WTC11 (cell line): ENCODE measurements at places on chromosomes 11 and 22. TPM values are rescaled to one million over a fixed set of nuclear protein-coding genes. Genes with fewer than 3 reads are reported as not detected.

The DCUN1D5 gene
- total RNA-seq, result 75.6 to 98.2 TPM (median 75.9 TPM) in 3 replicates

The GATD1 gene
- 81.9 to 87.6 TPM (median 87.5 TPM) in 3 replicates for total RNA-seq

The MED19 gene
- total RNA-seq, result 18.0 to 19.9 TPM (median 19.1 TPM) in 3 replicates

The NRXN2 gene
- 8.0 to 10.4 TPM (median 8.6 TPM) in 3 replicates for total RNA-seq

The CHADL gene
- 1.2 to 1.7 TPM (median 1.5 TPM) in 3 replicates for total RNA-seq

The TH gene
- total RNA-seq, result 0.16 TPM in 1 of 3 replicates, not detected in the others

The FAM76B gene
- 30.0 to 32.0 TPM (median 30.0 TPM) in 3 replicates for total RNA-seq

The OR8G1 gene
- total RNA-seq, result not detected in 3 replicates

The FZD4 gene
- total RNA-seq, result 7.7 to 9.8 TPM (median 9.2 TPM) in 3 replicates

DNA sequence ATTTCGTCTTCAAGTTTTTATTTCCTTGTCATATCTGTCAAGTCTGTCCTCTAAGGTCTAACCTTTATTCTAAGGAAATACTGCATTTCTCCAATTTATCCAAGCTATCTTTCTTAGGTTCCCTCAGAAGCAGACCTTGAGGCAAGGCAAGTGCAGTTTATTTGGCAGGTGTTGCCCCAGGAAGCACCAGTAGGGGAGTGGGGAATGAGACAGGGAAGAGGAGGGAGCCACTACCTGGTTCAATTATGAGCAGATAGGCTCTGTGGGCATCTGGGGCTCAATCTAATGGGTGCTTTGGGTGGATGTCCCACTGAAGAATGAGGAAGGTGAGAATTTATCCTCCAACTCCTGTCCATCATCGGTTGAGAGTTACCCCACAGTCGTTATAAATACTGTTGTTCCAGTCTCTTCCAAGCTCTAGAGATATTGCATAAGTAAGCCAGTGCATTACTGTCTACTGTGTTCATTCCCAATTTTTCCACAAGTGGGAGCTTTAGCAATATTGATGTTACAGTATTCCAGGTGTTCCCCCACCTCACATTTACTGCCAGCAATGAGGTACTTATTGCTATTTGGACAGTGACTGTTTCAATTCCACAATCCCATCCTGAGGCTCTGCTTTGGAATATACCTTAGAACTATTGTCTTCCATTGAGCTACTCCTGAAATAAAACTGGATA, 154.9 kb upstream of the CEP126 start:
- no peak overlapping the region for H3K4me3 ChIP-seq
- H3K36me3 ChIP-seq, result peaks cover 4% of the 10 kb centered on the region; the same call in 1 of the 2 replicates
- H3K27me3 ChIP-seq, result no peaks in the 10 kb centered on the region

DNA sequence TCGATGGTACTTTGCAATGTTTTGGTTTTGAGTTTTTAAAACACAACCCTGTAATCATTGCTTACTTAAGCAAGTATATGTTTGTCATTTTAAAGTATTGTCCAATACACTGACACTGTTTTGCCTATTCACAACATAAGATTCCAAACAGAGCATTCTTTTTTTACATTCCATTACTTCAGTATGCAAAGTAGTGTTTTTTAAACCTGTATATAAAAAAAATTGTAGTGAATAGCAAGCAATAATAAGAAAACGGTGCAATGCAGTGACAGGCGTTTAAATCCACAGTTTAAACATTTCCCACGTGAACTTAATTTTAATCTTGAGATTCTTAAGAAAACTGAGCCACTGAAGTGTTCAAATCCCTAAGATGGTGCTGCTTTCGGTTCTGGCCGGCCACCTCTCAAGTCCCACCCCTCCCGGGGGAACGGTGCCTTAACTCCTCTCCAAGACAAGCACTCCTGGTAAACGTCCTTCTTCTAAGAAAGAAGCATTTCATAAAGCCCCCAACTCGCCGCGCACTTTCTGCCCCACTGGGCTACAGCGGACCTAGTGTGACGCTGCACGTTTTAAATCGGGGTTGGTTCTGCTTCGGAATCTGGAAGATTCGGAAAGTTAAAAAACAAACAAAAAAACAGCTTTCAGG, 2.9 kb downstream of the PGR start:
- DNase-seq, result peak; percentile 26
- no peaks in the 10 kb centered on the region for H3K36me3 ChIP-seq
- H3K4me1 ChIP-seq, result peaks cover 7% of the 10 kb centered on the region

DNA sequence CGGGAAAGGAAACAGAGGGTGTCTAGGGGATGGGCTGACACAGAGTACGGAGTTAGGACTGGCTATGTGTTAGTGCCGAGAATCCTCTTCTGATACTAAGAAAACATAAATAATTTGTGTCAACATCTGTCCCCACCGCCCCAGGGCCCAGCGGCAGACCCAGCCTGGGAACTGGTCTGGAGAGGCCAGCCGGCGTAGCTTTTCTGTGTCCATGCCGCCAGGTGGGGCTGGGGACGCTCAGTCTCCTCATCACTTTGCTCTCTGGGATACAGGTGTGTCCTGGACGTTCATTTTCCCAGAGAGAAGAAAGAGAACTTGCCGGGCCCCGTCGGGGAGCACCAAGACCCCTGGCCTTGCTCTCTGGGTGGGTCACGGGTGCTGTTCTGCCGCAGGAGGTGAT, 54.7 kb downstream of the WNT7B start:
- H3K36me3 ChIP-seq, result no peaks in the 10 kb centered on the region
- no peaks in the 10 kb centered on the region for H3K4me1 ChIP-seq
- DNase-seq, result no peak
- H3K27ac ChIP-seq, result no peak overlapping the region
- no peaks in the 10 kb centered on the region; the same call in 1 of the 2 replicates for H3K27me3 ChIP-seq

DNA sequence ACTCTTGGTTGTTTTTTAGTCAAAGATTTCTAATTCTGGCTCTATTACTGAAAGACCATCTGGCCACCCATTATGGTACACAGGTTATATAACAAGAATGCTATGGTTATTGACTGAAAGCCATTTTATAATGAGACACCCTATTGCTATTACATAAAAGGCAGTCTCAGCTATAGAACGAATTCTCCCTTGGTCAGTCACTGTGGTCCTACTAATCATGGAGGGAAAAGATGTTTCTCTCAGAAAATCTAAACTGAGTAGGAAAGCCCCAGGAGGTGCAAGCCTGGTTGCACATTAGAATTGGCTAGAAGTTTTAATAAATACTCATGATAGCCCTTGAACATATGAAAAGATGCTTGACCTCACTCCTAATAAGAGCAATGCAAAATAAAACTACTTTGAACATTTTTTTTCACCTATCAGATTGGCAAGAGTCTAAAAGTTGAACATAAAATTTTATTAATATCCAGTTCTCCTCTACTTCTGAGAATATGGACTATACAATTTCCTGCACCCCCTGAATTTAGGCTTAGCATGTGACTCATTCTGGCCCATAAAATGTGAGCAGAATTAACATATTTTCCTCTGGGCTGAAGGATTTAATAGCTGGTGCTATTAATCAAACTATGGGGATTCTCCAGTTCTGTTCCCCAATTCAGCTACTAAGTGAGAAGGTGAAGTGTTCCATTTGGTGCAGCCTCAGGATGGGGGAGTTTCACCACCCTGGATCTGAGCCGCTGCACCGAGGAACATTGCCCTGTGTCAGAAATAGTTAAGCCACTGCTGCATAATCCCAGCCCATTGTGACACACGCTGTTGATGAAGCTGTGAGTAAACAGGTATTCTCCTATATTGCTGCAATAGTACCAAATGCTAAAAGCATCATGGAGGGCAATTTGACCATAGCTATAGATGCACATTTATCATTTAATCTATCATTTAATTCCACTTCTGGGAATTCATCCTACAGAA, 11.5 kb upstream of the CRKL start:
- H3K4me1 ChIP-seq, result no peaks in the 10 kb centered on the region
- no peak overlapping the region for H3K27ac ChIP-seq
- no peaks in the 10 kb centered on the region for H3K36me3 ChIP-seq
- H3K4me3 ChIP-seq, result no peak overlapping the region
- no peak for DNase-seq

GRCh38 chr22:49838771-49839717, 11.4 kb upstream of the BRD1 start:
- peaks cover 9% of the 10 kb centered on the region for H3K4me1 ChIP-seq
- H3K27ac ChIP-seq, result peak overlapping the region; percentile 54; the same call in 1 of the 2 replicates
- peaks cover 17% of the 10 kb centered on the region for H3K27me3 ChIP-seq
- peak; percentile 58 for DNase-seq

DNA sequence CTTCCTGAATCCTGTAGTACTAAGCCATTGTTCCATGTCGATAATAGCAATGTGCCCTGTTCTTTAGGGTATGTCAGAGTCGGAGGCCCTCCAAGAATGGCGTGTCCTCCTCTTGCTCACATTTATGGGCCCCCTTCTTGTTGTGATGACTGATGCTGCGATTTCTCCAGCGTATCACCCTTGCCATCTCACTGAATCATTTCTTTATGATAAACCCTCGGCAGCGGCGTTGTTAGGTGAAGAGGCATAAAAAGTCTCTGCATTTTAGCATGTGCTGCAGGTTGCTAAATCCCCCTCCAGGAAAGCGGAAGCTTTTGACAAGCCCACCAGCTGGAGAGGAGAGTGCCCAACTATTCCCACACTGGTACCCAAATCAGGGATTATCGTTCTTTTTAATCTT, 1045.3 kb downstream of the BRD1 start:
- no peak overlapping the region for H3K4me3 ChIP-seq
- no peak for DNase-seq
- H3K27me3 ChIP-seq, result no peaks in the 10 kb centered on the region; the same call in 1 of the 2 replicates
- H3K36me3 ChIP-seq, result peaks cover 2% of the 10 kb centered on the region; the same call in 1 of the 2 replicates

- peaks cover 9% of the 10 kb centered on the region for H3K27me3 ChIP-seq
- H3K4me3 ChIP-seq, result no peak overlapping the region
- DNase-seq, result no peak
- H3K36me3 ChIP-seq, result peaks cover 5% of the 10 kb centered on the region
Measured at GRCh38 chr11:61870541-61871031, 20.8 kb downstream of the FADS3 start.

- no peaks in the 10 kb centered on the region; the same call in 1 of the 2 replicates for H3K27me3 ChIP-seq
- H3K27ac ChIP-seq, result peak overlapping the region; percentile 71; the same call in 1 of the 2 replicates
- peaks cover 19% of the 10 kb centered on the region for H3K4me1 ChIP-seq
- H3K36me3 ChIP-seq, result no peaks in the 10 kb centered on the region; the same call in 1 of the 2 replicates
- DNase-seq, result no peak
Measured at GRCh38 chr22:50186761-50187523, 1.2 kb downstream of the TRABD start.

GRCh38 chr11:125372911-125373310, 123.2 kb downstream of the FEZ1 start:
- DNase-seq, result no peak
- no peak overlapping the region; the same call in 1 of the 2 replicates for H3K27ac ChIP-seq
- H3K27me3 ChIP-seq, result peaks cover 5% of the 10 kb centered on the region
- H3K4me3 ChIP-seq, result no peak overlapping the region

DNA sequence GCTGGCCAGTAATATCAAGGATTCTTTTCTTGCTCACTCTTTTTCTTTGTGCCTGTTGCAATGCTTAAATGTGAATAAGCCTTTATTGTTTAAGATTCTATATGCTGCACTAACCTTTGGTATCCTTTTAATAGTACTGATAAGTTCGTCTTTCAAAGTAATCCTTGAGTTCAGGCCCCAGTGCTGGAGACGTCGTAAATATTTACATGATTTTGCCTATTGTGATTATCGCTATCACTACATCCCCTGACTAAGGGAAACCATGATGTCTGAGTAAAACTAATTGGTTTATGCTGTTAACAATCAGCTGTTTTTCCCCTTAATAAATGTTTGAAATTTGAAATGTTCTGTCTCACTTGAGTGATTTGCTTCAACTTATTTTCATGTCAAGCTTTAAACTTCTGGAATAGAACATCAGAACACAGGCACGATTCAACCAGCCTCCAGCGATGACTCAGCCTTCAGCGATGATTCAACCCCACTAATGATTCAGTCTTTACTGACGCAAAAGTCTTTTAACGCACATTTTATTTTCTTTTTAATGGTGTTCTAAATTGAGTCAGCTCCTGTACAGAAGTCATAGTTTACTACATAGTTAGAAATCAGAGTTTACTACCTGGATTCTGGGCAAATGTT, 3.9 kb downstream of the HTATIP2 start:
- peaks cover 20% of the 10 kb centered on the region for H3K27me3 ChIP-seq
- no peak overlapping the region for H3K4me3 ChIP-seq
- peaks cover 10% of the 10 kb centered on the region for H3K36me3 ChIP-seq
- H3K4me1 ChIP-seq, result peaks cover 54% of the 10 kb centered on the region
- H3K27ac ChIP-seq, result no peak overlapping the region

- peak within 1 kb of the TSS; percentile 81 for H3K4me3 ChIP-seq
- peaks cover 21% of the 10 kb centered on the region for H3K4me1 ChIP-seq
- DNase-seq, result peak; percentile 76
- peak within 1 kb of the TSS; percentile 43; the same call in 1 of the 2 replicates for H3K27ac ChIP-seq
- no peaks in the 10 kb centered on the region for H3K36me3 ChIP-seq
Measured at GRCh38 chr11:8593935-8594909, at the start of gene STK33. STK33 (minus strand) TSS chr11:8594228; CDS start chr11:8474905, 119,323 bp downstream.

- no peaks in the 10 kb centered on the region for H3K27me3 ChIP-seq
- H3K4me3 ChIP-seq, result no peak overlapping the region
- H3K4me1 ChIP-seq, result 0 out of 2 replicates have a peak, but pooled peaks cover 3% of the 10 kb centered on the region
- H3K27ac ChIP-seq, result no peak overlapping the region
Measured at GRCh38 chr11:110219006-110219785, 77.2 kb downstream of the RDX start.

- H3K4me1 ChIP-seq, result peaks cover 41% of the 10 kb centered on the region
- H3K27me3 ChIP-seq, result peaks cover 53% of the 10 kb centered on the region
- peak overlapping the region; percentile 17 for H3K4me3 ChIP-seq
- no peak for DNase-seq
Measured at GRCh38 chr11:65559951-65560537, 1.9 kb upstream of the LTBP3 start.

- peaks cover 18% of the 10 kb centered on the region for H3K4me1 ChIP-seq
- peak overlapping the region; percentile 19; the same call in 1 of the 2 replicates for H3K27ac ChIP-seq
Measured at GRCh38 chr22:31107894-31108218, 488 bp upstream of the SELENOM start.

DNA sequence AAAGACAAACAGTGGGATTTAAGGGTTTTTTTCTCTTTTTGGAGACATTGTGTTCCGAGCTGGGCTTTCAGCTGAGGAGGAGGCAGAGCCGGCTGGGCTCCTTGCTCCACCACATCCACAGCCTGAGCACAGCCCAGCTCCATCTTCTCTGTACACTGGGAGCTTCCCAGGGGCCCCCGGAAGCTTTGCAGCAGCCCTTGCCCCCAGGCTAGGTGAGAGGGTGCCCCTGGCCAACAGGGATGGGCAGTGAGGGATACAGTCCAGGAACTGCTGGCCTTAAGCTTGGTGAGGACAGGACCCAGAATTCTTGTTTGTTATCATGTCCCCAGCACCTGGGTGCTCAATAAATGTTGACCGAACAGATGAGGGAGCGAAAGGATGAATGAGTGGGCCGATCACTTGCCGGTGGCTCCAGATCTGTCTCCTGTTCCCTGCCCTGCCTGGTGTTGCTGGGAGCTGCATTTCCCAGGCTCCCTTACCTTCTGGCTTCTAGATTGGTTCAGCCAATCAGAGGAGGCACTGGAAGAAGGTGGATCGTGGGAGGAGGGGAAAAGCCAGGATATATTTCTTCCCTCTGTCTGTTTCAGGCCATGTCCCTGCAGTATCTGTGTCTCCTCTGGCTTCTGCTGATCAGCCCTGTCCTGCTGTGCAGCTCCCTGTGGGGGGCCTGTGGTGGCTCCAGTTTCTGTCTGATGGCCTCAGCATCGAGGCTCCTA, 26.5 kb upstream of the NECTIN1 start:
- no peak for DNase-seq
- H3K4me3 ChIP-seq, result no peak overlapping the region
- H3K27me3 ChIP-seq, result peaks cover 3% of the 10 kb centered on the region; the same call in 1 of the 2 replicates
- no peaks in the 10 kb centered on the region for H3K36me3 ChIP-seq
